ENCODE measurements at places on chromosomes 1 and 21.

- DNase-seq, result no peak
Observed at GRCh38 chr1:92587445-92587844, 100.7 kb upstream of the GFI1 start.

GRCh38 chr1:162605225-162605927 is 26.9 kb upstream of the DDR2 start:
- DNase-seq, result no peak

GRCh38 chr1:99352821-99353220 is 88.5 kb downstream of the PLPPR4 start:
- no peak for DNase-seq

- DNase-seq, result peak; percentile 97
Observed at GRCh38 chr1:1059494-1060280, 14.4 kb downstream of the RNF223 start.

- DNase-seq, result no peak
Observed at GRCh38 chr1:232635778-232636356, 5.9 kb upstream of the SIPA1L2 start.

DNA sequence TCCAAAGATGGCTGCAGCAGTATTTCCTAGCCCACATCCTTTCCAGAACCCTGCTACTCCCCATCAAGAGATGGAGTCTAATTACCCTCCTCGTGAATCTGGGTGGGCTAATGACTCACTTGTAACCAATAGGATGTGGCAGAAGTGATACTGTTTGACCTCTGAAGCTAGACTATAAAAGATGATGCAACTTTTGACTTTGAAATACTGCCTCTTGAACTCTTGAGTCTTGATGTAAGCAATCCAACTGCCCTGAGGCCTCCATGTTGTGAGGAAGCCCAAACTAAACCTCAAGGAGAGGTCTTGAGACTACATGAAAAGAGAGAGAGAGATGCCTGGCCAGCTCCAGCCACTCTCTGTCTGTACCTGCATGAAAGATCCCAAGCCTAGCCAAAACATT is 29.5 kb downstream of the LMO4 start:
- DNase-seq, result no peak

GRCh38 chr1:240968864-240969263 is 356.9 kb upstream of the GREM2 start:
- DNase-seq, result no peak

- DNase-seq, result no peak
Observed at GRCh38 chr1:243963571-243963970, 87.5 kb upstream of the ZBTB18 start.

DNA sequence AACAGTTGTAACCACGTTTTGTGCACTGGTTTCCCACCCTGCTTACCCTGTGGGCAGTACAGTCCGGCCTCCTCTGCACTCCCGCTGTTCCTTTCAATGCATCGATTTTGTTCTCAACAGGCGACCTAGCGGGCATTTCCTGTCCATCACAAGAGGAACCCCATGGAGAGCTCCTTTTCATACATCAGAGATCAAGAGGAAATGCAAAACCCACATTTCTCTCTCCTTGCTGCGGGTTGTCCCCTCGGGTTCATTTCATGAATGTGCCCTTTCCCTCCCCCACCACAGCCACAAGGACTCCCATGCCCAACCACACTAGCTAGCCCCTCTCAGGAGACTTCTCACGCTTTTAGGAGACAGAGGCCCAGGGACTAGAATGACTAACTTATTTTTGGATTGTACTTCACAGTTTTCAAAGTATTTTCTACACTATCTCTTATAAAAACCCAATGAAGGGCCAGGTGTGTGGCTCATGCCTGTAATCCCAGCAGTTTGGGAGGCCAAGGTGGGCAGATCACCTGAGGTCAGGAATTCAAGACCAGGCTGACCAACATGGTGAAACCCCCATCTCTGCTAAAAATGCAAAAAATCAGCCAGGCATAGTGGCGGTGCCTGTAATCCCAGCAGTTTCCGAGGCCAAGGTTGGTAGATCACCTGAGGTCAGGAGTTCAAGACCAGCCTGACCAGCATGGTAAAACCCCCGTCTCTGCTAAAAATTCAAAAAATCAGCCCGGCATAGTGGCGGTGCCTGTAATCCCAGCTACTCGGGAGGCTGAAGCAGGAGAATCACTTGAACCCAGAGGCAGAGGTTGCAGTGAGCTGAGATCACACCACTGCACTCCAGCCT is 18.4 kb downstream of the ATP1A4 start:
- DNase-seq, result no peak

- no peak for DNase-seq
Observed at GRCh38 chr1:18104546-18105100, 3.0 kb upstream of the IGSF21 start.

DNA sequence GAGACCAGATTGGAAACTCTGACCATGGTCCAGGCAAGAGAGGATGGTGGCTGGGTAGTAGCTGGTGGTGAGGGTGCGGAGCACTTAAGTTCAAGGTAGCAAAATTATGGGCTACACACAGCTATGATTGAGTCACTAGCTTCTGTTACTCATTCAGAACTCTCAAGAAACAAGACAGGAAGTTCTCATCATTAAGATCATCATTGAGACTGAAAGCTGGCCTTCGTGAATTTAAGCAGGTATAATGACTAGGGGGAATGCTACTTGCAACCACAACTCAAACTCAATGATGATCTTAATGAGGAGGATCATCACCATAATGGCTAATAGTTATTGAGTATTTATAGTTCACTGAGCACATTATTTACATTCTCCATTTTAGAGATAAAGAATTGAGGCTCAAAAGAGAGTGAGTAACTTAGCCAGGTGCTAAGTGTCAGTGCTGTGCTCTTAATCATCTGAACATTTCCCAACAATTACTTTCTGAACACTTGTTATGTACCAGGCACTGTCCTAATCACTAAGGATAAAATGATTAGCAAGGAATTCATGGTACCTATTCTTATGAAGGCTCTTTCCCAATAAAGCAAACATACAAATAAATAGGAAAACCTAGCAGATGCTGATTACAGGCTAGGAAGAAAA is 286.3 kb upstream of the C1orf105 start:
- no peak for DNase-seq

DNA sequence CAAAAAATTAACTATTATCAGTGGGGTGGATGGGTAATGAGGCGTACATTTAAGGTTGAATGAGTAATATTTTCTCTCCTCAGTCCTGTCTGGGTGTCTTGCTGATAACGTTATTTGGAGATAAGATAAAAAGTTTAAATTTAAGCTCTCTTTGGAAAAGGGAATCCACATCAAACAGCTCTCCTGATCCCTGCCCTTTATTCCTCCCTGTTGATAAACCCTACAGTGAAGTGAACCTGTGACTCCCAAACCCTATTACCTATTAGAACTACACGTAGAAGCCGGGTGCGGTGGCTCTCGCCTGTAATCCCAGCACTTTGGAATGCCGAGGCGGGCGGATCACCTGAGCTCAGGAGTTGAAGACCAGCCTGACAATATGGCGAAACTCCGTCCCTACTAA is 9.9 kb upstream of the GPR161 start:
- no peak for DNase-seq

DNA sequence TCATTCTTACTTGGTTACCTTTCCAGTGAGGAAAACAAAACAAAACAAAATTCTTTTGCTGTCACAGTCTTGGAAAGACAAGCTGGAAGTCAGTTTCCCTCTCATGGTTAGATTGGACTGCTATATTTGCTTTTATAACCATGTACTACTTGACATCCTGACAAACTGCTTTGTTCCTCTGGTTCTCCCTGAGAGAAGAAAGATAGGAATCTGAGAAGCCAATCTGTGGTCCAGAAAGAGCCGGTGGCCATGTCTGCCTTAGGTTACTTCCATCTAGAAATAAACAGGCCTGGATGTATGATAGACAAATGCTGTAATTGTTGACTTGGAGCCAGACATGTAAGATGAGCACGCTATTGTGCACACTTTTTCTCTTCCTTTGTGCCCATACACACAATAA is 330.0 kb downstream of the BRINP3 start:
- DNase-seq, result no peak

- DNase-seq, result no peak
Observed at GRCh38 chr1:156420205-156421061, 51.4 kb downstream of the RHBG start.

DNA sequence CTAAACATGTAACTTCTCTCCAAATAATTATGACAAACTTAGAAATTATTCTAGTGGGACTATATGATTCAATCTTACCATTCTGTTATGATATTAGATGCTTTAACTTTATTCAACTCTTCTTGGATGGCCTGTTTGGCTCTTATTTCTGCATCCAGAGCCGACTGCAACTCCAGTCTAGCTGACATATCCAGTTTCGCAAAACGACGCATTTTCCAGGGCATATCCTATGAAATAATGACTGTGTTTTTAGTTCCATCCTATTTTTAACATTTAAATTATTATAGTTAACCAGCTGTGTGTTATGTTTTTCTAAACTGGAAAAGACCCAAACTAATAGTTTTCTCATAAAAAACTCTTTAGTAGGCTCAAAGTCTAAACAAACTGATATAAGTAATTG is 133.7 kb downstream of the COQ8A start:
- no peak for DNase-seq

DNA sequence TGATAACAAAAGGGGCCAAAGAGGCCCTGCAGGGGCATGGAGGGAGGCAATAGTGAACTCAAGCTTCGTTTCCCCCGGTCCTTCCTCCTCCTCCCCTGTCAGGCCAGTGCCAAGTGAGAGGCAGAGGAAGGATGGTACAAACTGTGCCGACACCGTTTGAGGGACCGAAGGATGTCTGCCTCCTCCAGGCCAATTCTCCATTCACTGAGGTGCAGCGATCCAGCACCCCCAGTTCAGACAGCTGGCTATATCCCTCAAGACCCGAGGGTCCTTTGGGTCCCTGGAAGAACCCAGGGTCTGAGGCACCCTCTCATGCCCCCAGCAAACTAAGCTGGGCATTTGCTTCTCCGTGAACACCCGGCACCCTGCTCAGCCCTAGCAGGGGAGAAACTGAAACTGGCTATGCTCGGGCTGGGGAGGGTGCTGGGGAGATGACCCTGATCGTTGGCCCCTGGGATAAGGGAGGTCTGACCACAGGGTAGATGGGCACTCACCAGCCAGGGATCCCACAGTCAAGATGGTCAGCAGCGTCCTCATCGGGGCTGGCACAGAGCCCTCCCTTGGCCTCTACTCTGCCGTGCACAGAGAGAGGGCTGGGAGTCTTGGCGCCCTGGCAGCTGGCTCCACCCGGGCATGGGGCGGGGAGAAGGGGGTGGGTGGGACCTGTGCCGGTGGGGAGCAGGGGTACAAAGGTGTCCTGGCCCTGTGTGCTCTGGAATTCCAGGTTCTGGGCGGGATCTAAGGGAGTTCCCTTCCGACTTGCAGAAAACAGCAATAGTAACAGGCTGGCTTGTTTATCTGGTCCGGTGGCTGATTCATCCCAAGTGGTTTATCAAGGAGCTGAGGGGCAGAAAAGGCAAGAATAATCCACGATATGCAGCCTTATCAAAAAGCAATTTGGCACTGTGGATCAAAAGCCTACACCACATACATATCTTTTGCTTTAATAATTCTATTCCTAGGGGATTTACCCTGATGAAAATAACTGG is at the start of gene IL22RA1:
Gene IL22RA1 (minus strand): TSS at position 595 of the 989 bp plus-strand sequence. CDS start 58 bp downstream, at position 537.
- DNase-seq, result no peak

- DNase-seq, result no peak
Observed at GRCh38 chr1:109634771-109635750, 15.4 kb downstream of the AMPD2 start.

DNA sequence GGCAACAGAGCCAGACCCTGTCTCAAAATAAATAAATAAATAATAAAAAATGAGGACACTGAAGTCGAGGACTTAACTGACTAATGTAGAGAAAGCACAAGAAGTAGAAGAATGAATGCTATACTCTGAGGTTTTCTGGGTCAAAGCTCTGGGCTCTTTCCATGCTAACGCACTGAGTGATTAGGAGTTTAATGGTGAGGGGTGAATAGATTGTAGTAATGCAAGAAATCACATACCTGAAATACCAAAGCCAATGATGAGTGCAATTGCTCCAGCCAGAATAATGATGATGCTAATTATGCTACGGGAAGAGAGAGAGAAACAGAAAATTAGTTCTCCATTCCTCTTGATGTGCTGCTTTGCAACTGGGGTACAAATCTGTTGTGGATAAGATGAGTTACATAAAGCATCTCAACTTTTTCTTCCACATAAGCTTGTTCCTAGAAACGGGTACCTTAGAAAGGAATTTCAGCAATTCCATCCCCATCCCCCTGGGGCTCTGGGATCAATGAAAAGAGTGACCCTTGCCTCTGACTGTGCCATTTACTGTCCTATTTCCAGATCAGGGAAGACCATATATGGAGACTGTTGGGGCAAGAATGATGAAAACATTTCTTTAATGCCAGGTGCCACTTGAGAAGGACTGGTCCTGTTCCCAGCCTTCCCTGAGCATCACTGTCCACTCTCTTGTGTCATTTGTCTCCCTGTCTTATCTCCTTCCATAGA is 40.7 kb downstream of the VTCN1 start:
- DNase-seq, result no peak

GRCh38 chr21:27083144-27083543 is 116.3 kb upstream of the ADAMTS5 start:
- DNase-seq, result no peak

- no peak for DNase-seq
Observed at GRCh38 chr1:205879974-205880373, 30.0 kb upstream of the PM20D1 start.

DNA sequence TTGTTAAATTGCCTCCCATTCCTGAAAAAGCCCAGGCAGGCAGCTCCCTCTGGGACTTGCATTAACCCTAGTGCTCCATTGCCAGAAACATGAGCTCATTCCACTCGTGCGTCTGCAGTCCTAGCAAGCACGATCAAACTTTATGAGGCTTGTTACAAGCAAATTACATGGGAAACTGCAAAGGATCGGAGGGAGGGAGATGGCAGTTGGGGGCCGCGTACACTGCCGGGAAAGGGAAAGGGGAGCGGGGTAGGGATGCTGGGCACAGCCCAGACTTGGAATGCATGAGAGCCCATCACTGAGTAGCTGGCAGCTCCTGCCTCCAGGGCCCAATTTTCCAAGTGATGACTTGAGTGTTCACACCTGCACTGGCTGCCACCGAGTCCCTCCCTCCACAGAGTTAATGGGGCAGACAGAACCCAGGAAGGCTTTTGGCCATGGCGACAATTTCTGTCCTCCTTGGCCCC is 169.9 kb downstream of the BRINP2 start:
- no peak for DNase-seq

DNA sequence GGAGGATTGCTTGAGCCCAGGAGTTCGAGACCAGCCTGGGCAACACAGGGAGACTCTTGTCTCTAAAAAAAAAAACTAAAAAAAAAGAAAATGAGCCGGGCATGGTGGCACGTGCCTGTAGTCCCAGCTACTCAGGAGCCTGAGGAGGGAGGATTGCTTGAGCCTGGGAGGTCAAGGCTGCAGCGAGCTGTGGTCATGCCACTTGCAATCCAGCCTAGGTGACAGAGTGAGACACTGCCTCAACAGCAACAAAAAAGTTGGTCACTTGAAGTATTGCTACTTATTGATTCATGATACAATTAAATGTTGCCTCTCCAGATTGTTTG is 57.9 kb upstream of the CXADR start:
- DNase-seq, result no peak

All from stimulated activated CD8-positive, alpha-beta memory T cell treated with anti-CD3 and anti-CD28 coated beads, Interleukin-15, amount 100 ng/mL, for 24 hours (primary cell).